ENCODE measurements at places on chromosomes 16 and 17.

DNA sequence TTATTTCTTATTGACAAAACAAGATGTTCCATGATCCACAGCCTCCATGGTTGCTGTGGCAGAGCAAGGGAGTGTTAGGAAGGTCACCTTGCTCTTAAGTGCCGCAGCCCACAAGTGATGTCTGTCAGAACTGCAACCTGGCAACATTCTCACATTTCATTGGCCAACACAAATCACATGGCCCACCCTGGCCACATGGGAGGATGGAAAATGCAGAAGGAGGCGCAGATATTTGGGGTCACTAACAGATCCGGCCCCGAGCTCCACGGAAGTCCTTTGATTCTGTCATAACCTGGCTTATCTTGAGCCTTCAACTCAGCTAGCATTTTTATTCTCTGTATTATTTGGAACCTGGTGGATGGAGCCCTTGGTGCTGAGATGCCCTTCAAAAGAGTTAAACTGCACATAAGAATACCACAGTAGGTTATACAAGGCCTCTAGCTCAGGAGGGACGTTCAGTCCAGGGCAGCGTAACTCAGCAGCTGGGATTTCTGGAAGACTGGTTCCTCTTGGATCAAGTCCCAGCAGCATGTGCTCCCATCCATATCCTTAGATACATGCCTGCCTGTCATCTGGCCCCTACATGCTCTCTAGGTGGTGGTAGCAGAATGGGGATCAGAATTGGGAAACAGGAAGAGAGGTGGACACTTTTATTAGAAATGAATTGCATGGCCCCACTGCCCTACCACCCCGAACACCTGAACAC, 508.1 kb downstream of the HAPSTR1 start:
- DNase-seq = no peak

GRCh38 chr16:88435437-88436355, 17.4 kb upstream of the ZFPM1 start:
- DNase-seq = no peak

- DNase-seq = no peak
Observed at GRCh38 chr17:1201132-1201702, 21.4 kb upstream of the ABR start.

DNA sequence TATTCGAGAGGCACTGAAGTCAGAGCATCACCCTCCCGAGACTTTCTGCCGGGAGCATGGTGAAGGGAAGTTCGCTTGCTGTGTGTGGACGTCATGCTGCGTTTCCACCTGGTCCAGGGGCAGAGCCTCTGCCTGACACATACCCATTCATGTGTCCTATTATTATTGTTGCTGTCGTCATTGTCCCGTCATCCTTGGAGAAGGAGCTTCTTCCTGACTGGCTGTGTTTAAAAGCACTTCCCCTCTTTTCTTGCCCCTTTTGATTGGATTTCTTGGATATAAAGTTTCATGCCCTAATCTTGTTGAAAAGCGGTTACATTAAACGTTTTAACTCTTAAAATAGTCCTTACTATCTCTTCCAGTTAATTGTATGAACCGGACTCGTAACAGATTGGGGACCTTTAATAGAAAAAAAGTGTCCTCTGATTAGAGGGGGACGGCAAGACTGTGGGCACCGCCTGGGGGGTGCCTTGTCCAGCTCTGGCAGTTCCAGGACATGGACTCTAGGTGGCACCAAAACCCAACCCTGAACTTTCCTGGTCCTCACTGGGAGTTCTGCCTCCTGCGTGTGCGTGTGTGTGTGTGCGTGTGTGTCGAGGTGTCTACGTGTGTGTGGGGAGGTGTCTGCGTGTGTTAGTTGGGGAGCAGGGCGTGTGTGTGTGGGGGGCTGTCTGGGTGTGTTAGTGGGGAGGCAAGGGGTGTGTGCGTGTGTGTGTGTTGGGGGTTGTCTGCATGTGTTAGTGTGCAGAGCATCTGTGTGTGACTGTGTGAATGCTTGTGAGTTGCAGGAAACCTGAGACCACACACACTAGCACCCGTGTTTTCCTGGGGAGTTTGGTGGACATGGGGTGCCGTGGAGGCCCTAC, 133.3 kb upstream of the CIBAR2 start:
- DNase-seq = peak; percentile 53

DNA sequence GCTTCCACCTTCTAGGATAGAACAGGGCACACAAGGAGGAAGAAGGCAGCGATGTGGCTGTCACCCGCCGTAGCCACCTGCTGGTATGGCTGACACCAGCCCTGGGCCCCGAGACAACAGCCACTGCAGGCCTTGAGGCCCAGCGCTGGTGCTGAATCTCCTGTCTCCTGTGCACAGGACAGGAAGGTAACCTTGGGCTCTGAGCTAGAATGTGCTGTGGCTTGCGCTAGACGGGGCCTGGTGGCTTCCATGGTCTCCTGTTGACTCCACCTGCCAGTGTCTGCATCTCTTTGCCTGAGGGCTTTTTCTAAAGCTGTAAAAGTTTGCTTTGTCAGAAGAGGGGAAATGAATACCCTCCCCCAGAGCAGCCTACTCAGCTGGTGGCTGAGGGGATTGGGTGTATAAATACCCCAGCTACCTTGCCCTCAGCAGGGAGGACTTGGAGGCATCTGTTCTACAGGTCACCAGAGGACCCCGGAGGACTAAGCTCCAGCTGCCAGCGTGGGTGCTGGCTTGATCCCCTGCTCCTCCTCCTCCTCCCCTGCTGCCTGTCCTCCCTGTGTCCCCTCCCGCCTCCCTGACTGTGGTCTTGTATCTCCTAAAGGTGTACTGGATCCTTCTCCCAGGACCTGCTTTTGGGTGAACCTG, 76.1 kb upstream of the SDK2 start:
- no peak for DNase-seq

DNA sequence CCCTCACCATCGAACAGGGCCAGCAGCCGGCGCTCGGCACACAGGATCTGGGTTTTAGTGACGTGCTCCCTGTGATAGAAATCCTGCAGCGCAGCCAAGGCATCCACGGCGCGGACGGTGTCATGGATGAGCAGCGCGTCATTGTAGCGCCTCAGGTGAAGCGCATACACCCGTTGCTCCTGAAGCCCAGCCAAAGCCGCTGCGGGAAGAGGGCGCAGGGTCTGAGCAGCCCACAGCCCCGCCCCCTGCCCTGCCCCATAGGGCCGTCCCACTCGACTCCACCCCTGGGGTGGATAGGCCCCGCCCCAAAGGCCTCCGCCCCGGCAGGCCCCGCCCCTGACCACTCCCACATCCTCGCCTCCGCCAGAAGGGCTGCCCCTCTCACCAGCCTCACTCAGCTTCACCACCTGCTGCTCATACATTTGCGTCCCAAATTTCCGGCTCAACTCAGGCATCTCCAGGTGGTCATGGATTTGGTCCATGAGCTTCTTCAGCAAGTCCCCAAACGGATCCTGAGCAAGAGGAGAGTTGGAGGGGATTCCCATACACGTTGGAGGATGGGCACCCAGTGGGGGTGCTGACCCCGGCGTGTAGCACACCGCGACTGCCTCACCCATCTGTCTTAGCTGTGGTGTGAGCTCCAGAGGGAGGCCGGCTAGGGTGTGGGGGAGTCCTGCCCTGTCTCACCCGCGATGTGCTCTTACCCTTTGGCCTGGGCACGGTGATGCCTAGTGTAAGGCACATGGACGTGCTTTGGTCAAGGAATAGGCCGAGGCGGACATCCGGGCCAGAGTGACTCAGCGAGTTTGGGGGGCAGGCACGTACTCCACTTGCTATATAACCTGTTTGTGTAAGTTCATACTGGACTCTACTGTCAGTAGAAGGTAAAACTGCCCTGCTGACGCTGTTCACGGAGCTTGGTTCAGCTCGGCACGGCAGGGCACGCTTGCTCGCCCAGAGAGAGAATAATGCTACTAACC, 4.6 kb downstream of the DHX58 start:
- DNase-seq = peak; percentile 82

GRCh38 chr17:13212860-13213259, 195.0 kb upstream of the ELAC2 start:
- DNase-seq = no peak

DNA sequence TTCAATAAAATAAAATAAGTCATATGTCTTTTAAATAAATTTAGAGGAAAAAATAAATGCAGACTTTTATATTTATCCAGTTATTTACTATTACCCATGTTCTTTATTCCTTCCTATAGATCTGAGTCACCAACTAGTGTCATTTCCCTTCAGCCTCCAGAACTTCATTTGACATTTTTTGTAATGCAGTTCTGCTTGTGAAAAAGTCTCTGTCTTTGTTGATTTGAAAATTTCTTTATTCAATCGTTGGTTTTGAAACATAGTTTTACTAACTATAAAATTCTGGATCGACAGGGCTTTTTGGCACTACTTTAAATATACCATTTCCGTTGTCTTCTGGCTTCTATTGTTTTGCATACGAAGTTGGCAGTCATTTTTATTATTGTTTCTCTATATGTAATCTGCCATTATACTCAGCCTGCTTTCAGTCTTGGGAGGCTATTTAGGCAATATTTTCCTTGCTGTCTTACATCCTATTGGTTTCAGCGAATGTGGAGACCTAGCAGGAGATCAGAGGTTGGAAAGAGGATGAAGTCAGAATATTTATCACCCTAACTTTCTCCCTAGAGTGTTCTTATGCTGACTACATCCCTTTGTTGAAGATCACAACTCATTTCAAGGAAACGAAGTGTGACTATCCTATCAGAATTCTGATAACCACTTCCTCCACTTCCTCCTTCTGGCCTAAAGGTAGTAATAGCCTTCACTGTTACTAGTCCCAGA, 42.0 kb upstream of the SLC6A2 start:
- DNase-seq = no peak

GRCh38 chr17:77444984-77445759, 304.4 kb downstream of the SEC14L1 start:
- no peak for DNase-seq

DNA sequence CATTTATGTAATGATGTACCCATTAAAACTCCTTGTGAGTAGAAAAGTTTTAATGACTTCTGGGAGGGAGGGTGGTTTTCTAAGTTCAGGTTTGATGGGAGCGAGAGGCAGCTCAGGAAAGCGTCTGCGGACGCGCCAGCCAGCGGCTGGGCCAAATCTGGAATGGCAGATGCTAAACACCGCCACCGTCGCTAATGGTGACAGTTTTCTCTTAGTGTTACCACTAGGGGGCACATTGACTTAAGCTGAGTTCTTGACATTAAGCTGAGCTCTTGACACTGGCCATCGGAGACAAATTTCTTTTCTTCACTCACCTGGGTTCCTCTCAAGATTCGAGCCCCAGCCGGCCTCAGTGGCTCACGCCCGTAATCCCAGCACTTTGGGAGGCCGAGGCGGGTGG, 6.7 kb downstream of the TRPV1 start:
- no peak for DNase-seq

DNA sequence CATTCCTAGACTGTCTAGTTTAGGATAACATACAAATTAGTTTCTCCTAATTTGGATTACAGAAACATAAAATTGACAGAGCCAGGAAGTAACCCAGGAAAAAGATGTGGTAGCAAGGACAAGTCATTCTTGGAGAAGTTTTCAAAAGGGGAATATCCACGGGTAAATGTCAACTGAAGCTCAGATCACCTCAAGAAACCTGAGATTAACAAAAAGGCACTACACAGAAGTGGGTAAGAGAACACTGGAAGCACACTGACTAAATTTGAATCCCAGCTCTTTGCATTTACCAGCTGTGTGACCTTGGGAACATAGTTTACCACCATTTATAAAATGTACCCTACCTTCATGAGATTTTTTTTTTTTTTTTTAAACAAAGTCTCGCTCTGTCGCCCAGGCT, 39.4 kb downstream of the TRAF4 start:
- no peak for DNase-seq

- DNase-seq = no peak
Observed at GRCh38 chr16:67022531-67023214, 6.3 kb upstream of the CBFB start.

DNA sequence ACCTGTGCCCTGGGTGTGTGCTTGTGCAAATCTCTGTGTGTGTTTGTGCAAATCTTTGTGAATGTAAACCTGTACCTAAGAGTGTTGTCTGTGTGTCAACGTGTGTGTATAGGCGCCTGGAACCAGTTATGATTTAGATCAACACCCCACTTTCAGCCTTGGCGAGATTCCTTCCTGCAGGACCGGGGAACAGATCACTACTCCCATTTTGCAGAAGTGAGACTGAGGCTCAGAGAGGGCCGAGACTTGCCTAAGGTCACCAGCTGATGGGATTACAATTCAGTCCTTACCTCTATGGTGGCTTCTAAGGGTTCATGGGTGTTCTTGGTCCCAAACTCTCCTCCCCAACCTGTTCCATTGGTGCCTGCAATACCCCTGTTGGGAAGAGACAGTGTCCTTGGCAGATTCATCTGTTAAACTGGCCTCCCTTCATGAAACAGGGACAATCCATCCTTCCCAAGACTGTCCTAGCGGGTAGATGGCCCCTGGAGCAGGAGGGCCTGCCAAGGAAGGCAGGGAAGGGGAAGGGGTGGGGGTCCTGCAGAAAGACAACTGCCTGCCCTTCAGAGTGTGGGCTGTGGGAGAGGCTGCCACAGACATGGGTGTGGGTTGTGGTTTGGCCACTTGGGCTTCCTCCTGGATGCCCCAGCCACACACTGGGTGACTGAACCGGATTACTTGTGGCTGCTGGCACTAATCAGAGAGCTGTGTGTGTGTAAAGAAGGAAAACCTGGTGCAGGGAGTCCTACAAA, 6.9 kb upstream of the MAPK7 start:
- DNase-seq = no peak

GRCh38 chr17:50424996-50425681, 879 bp upstream of the ACSF2 start:
- DNase-seq = no peak

DNA sequence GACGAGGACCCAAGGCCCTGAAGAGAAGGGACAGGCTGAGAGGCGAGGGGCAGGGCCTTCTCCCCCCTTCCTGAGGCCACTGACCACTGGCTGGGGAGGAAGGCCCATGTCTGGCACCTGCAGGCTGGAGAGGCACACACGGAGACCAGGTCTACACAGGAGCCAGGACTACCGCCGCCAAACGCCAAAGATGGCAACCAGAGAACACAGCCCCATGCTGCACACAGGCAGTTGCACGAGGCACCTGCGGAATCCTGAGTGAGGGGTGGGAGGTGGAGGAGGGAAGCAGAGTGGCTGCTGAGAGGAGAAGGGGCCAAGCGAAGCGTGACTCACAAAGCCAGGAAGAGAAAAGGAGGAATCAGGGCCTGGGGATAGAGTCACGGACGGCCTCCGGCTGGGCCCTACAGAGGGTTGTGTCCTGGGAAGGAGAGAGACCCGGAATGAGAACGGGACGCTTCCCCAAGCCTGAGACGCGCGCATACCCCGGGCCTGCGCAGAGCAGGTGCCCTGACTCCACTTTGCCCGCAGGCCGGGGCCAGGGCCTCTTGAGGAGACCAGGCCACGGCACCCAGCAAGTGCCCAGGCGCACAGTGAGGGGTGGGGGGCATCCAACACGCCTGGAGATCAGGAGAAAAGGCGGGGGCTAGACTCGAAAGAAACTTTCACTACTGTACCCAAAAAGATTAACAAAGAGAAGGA, 28.7 kb upstream of the C16orf95 start:
- DNase-seq = no peak

Measured in progenitor cell of endocrine pancreas (in vitro differentiated cells).